Stimulated activated CD8-positive, alpha-beta memory T cell treated with anti-CD3 and anti-CD28 coated beads, Interleukin-4, amount 100 ng/mL, for 1 hour (primary cell): ENCODE measurements at places on chromosomes 12 and 14.

DNA sequence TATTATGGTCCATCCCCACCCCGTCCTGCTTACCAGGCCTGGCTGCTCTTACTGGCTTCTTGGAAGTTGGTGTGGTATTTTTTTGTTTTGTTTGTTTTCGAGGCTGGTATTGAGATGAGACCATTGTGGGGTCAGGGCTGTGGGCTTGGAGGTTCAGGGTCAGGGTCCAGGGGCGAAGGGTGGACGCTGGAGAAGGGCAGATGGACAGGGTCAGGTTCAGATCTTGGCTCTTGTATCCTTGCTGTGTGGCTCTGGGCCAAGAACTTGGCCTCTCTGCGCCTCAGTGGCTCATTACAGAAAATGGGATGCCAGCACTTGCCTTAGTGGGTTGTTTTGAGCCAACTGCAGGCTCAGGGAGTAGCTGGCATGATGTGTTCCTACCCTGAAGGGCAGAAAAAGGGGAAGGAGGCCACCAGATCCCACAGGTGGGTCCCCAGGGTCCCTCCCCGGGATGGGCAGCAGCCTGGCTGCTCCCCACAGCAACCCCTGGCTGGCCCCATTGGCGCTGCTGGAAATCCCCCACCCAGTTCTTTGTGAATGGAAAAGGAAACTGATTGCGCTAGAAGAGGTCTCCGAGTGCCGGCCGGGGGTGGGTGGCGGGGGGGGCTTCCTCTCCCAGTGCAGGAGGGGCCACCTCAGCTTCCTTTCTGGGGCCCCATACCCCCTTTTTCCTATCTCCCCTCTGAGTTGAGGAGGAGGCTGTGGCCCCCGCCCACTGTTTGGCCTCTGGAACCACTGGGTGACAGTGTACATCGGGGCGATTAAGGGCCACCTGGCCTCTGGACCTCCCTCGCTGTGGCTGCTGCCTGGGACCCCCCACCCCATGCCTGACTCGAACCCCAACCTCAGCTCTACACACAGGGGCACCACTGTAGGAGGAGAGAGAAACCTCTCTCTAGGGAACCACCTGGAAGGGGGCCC lies 25.0 kb downstream of the SH2B3 start:
- DNase-seq = no peak

GRCh38 chr14:23432946-23433345 lies 2.5 kb downstream of the MYH7 start:
- no peak for DNase-seq

DNA sequence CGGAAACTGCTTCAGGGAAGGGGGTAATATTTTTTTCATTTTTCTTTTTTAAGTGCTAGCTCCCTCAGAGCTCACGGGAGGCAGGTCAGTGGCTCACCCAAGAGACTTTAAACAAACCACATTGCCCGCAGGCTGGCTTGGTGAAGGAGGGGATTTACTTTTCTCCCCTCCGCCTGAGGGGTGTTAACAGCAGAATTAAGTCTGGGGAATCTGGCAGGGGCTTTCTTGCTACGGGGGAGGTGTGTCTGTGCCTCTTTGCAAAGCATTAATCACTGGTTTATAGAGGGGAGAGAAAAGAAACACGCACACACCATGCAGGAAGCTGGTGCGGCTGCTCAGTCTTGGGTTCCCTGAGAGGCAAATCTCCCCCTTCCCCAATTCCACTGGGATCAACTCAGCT lies 26.2 kb upstream of the TBX3 start:
- DNase-seq = no peak

GRCh38 chr14:101228949-101229541 lies 325.5 kb upstream of the RTL1 start:
- no peak for DNase-seq

GRCh38 chr14:105204206-105204930 lies 23.3 kb upstream of the NUDT14 start:
- no peak for DNase-seq
